ENCODE measurements at places on chromosomes 12 and 14.

- no peak for DNase-seq
These were observed 257.9 kb upstream of the FOXN3 start for GRCh38 chr14:89674936-89675335.

DNA sequence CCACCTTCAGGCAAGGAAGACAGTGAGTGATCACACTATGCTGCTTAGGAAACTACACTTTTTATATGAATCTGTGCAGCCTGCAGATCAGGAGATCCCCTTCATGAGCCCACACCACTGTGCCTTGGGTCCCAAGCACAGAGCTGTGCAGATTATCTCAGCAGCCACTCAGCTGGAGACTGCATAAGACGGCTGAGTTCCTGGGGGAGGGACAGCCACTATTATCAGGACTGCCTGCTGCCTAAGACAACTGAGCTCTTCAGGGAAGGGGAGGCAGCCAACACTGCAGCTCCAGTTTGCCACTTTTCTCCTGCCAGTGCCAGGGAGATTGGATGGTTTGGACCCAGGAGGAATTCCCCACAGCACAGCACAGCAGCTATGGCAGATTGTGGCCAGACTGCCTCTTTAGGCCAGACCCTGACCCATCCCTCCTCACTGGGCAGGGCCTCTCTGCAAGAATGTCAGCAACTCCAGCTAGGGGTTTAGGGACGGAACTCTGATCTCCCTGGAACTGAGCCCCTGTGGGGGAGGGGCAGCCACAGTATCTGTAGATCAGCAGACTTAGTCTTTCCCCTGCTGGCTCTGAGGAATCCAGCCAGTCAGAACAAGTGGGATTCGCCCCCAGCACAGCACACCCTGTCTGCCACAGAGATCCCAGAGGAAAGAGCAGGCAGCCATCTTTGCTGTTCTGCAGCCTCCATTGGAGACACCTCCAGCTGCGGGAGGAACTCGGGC, 141.3 kb downstream of the KLHL28 start:
- no peak for DNase-seq

DNA sequence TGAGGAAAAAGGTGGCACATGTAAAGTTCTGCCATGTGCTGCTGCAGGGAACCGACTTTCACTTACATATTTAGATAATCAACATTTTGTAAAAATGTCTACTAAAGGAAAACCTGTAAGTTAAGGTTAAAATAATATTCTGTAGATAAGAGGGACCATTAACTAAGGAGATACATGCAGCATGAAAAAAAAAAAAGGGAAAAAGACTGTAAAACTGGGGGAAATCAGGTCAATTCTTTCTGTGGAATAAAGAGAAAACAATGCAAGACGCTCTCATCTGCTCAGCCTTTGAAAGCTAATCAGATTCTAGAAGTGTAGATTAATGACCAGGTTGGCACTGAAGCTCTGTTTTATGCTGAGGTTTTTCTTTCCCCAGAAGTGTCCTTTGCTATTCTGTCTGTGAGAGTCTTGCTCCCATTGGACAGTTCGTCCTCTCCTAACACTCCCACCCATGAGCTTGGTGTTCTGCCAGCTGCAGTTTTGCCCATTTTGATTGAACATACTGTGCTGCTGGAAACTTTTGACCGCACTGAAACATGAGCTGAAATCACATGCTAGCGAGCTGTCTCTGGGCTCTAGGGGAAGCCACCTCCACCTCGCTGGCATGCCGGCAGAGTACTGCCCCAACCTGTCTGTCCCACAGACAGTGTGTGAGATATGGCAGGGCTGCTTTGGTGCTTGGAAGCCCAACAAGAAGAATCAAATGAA, 39.7 kb downstream of the PPTC7 start:
- DNase-seq, result peak; percentile 80

GRCh38 chr12:68469113-68469512, 137.0 kb upstream of the MDM1 start:
- DNase-seq, result no peak

- no peak for DNase-seq
These were observed 6.6 kb upstream of the LRP6 start for GRCh38 chr12:12273291-12273957.

- DNase-seq, result no peak
These were observed 471.2 kb upstream of the ATXN7L3B start for GRCh38 chr12:74066476-74066875.
